ENCODE measurements at places on chromosomes 3 and 15.

DNA sequence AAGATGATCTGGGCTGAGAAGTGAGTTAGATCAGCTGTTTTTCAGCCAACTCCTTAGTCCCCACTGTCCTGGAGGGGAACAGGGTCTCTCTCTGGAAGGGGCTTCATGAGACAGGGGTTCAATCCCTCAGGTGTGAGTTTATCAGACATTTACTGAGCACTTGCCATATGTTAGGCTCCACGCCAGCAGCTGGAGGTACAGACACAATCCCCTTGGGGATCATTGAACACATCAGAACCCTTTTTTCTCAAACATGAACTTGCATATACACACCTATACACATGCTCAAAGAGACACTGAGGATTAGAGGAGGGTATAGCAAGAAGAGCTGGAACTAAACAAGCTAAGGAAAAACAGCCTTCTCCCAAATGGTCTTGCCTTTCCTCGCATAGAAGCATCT lies 5.5 kb upstream of the BMF start:
- DNase-seq: no peak

DNA sequence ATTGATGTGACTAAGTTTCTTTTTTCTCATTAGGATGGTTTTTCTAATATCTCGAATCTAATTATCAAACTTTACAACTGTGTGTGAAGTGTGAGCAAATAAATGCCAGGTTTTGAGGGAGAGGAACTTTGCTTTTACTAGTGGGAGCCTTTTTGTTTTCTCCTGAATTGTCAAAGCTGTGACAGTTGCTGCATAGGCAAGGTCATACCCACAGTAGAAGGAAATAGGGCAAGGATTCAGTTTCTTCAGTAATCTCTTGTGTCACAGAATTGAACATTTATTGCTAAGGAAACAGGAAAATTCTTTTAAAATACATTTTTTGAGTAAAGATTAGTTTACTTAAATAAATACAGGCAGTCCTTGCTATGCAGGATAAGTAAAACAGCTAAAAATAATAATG lies 19.5 kb downstream of the GMPS start:
- no peak for DNase-seq

- no peak for DNase-seq
Observed at GRCh38 chr3:39207361-39208186, 15.2 kb upstream of the XIRP1 start.

- DNase-seq: no peak
Observed at GRCh38 chr3:188706599-188706998, 465.2 kb upstream of the TPRG1 start.

GRCh38 chr3:20325563-20325962 lies 139.6 kb upstream of the SGO1 start:
- no peak for DNase-seq

- DNase-seq: no peak
Observed at GRCh38 chr3:99637368-99638111, 854 bp upstream of the COL8A1 start.

DNA sequence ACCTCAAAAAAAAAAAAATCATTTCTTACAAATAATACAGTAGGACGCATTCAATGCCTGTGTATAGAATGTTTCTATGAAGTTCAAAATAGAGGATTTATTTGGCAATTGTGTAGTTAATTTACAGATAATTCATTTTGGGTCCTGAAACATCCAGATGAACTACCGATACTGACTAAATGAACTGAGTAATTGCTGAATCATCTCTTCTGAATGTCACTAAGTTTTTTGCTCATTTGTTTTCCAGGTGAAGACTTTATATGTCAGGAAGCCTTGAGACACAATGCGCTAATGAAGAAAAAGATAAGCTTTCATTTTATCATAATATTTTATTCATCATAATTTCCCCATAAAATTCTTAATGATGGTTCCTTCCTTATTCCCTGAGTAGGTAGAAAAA lies 39.7 kb downstream of the PCOLCE2 start:
- DNase-seq: no peak

Measured in HAP-1 (cell line).